AG09309 (cell line): ENCODE measurements at places on chromosomes 7 and 10.

- no peak for DNase-seq
Observed at GRCh38 chr10:29343607-29344038, 54.8 kb downstream of the LYZL1 start.

DNA sequence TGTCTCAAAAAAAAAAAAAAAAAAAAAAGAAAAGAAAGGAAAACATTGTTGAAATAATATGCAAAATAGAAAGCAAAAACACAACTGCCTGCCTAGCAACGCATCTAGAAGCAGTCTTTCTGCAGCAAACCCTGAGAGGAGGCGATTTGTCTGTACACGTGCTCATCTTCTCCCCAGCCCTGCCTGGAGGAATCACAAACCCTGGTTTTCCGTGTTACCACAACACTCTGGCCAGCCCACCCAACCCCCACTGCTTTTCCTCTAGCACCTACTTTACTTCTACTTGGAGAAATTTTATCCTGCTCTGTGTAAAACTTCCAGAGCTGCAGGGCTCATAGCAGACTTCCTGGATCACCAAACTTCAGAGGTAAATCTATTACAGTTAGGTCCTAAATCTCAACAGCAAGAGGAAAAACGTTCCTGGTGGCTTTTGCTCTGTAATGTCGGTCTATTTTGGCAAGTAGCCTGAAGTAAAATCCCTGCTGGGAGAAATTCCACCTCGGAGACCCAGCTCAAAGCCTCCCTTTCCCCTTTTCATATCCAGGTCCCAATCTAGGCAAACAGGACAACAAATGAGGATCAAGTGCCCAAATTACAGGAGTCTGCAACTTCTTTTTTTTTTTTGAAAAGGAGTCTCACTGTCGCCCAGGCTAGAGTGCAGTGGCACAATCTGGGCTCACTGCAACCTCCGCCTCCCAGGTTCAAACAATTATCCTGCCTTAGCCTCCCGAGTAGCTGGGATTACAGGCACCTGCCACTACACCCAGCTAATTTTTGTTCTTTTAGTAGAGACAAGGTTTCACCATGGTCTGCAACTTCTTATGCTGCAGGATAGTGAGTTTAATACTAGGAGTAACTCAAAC lies 91.6 kb downstream of the DNMBP start:
- no peak for DNase-seq

DNA sequence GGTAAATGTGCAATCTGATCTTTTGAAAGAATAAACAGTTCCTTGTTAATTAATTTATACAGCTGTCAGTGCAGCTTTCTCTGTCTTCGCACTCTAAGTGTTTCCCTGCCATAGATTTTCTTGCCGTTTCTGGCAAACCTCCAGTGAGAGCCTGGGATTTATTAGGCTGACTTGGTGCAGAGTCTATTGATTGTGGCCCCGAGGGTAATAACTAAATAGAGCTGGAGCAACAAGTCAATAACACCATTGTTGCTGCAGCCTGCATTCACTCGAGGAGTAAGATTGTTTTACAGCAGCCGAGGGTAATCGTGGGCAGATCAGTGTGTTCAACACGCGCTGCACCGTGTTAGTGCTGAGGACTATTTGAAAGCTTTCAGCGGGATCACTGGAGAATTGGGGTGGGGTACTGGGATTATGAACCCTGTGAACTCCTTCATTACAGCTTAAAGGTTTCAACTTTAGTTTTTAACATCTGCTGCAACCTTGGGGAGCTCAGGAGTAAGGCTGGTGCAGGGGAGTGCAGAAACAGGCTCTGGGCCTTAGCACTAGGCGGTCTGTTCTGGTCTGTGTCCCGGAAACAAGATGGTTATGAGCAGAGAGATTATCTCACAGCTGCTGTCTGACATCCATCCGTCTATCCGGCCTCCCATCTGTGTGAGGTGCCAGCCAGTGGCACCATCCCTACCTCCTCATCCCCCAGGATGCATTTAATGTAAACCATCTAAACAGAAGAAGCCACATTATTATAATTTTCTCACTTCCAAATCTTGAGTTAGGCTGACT lies 174.0 kb upstream of the TCF7L2 start:
- no peak for DNase-seq

- DNase-seq = no peak
Observed at GRCh38 chr10:59012839-59013238, 163.6 kb upstream of the PHYHIPL start.

- no peak for DNase-seq
Observed at GRCh38 chr10:28796606-28797512, 119.5 kb downstream of the BAMBI start.

GRCh38 chr7:134184767-134185166 lies 57.6 kb downstream of the LRGUK start:
- no peak for DNase-seq

DNA sequence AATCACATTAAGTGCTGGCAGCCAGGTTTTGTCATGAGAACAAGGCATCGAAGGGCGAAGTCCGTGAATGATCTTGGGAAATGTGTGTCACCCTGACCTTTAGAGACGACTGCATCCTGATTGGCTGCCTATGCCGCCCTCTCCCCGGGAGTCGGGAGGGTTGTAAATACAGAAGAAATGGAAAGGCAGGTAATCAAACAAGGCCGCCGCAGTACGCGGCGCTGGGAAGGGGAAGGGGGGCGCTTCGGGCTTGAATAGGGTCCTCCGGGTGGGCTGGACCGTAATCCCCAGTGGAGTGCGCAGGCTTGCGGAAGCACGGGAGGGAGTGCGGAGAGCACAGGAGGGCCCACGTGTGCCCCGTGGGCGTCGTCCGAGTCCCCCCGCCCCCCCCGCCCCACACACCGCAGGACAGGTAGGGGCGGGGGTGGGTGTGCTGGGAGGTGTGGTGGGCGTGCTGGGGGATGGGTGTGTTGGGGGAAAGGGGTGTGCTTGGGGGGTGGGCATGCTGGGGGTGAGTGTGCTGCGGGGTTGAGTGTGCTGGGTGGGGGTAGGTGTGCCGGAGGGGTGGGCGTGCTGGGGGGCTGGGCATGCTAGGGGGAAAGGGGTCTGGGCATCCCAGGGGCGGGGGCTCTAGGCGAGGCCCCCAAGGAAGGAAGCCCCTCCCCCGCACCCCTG lies 169.4 kb downstream of the ARHGAP12 start:
- no peak for DNase-seq

DNA sequence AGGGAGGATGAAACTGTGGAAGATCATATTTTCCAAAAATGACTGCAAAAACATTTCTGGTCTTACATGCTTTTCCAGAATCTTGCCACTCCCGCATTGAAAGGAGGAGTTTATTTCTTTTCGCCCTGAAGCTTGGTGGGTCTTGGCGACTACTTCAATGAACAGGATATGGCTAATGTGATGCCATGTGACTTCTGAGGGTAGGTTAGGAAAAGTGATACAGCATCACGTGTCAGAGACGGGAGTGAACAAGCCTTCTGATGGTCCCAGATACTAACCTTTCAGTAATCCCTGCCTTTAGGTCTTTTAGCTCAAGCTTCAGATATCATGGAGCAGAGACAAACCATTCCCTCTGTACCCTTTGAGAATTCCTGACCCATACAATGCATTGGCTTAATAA lies 192.2 kb upstream of the HPS1 start:
- no peak for DNase-seq
